Dermis lymphatic vessel endothelial cell (primary cell): ENCODE measurements at places on chromosomes 12 and 14. TPM values are rescaled to one million over a fixed set of nuclear protein-coding genes. Genes with fewer than 3 reads are reported as not detected.

The ERBB3 gene
- 0.17 and 0.33 TPM in 2 replicates for total RNA-seq

The FITM1 gene
- total RNA-seq: 0.34 and 0.76 TPM in 2 replicates

The GON7 gene
- 16.5 and 20.4 TPM in 2 replicates for total RNA-seq

The RITA1 gene
- 11.9 and 16.8 TPM in 2 replicates for total RNA-seq

The KRT81 gene
- total RNA-seq: 0.22 TPM in 1 of 2 replicates, not detected in the other
